ENCODE measurements at places on chromosomes 2 and 18.

DNA sequence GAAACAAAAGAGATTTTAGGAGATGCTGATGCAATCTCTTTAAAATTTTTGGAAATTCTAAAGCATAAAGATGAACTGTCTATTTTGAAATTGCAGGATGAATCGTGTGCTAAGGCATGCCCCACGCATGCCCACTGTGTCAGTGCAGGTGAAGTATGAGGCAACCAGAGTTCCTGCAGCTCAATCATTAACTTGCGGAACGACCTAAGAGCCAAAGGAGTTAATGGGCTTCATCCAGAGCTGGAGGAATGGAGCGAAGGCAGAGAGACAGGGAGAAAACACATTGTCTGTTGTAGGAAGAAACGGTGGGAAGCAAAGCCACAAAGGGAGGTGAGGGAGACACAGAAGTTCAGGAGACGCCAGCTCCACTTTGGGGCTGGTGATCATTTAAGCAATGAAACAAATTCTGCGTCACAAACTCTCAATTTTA lies 265.2 kb downstream of the CCDC85A start:
- no peak for DNase-seq

- DNase-seq = no peak
Observed at GRCh38 chr2:160657196-160657595, 163.6 kb upstream of the RBMS1 start.

- DNase-seq = no peak
Observed at GRCh38 chr18:27520401-27520800, 335.3 kb upstream of the CHST9 start.

GRCh38 chr18:57547260-57547659 lies 39.2 kb downstream of the FECH start:
- DNase-seq = no peak

- DNase-seq = no peak
Observed at GRCh38 chr2:145100301-145100700, 580.4 kb upstream of the ZEB2 start.

Data from AG08395 (cell line).